ENCODE measurements at places on chromosomes 13 and 19. TPM values are rescaled to one million over a fixed set of nuclear protein-coding genes. Genes with fewer than 3 reads are reported as not detected.

OR7A5 gene
- polyA plus RNA-seq: not detected

DNMT1 gene
- polyA plus RNA-seq: 103 TPM

DNA sequence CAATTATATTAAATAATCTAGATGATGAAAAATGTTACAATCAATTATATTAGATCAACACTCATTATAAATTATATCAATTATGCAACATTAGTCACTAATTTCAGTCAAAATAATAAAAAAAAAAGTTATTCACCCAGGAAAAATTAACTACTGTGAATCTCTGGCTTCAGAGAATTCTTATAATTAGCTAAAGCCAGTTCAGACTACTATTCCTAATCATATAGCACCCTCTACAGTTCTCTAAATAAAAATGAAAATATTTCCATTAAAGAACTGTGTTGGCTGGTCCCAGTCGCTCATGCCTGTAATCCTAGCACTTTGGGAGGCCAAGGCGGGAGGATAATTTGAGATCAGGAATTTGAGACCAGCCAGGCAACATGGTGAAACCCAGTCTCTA lies 33.0 kb downstream of the XPO4 start:
- DNase-seq: no peak
- H3K27ac ChIP-seq: no peak overlapping the region
- H3K36me3 ChIP-seq: peaks cover 3% of the 10 kb centered on the region
- H3K4me3 ChIP-seq: no peak overlapping the region

- H3K27ac ChIP-seq: no peak overlapping the region
- H3K36me3 ChIP-seq: no peaks in the 10 kb centered on the region
- H3K4me3 ChIP-seq: no peak overlapping the region
- no peak for DNase-seq
Measured at GRCh38 chr13:67771106-67771505, 541.0 kb upstream of the PCDH9 start.

- H3K36me3 ChIP-seq: no peaks in the 10 kb centered on the region
- H3K4me1 ChIP-seq: peaks cover 18% of the 10 kb centered on the region
- H3K4me3 ChIP-seq: no peak overlapping the region
- no peak for DNase-seq
- H3K27me3 ChIP-seq: no peaks in the 10 kb centered on the region
Measured at GRCh38 chr19:407511-408440, 1.2 kb downstream of the C2CD4C start.

GRCh38 chr19:13398780-13399726 lies 107.2 kb downstream of the CACNA1A start:
- H3K27ac ChIP-seq: no peak overlapping the region
- no peaks in the 10 kb centered on the region for H3K27me3 ChIP-seq
- H3K36me3 ChIP-seq: no peaks in the 10 kb centered on the region
- no peak for DNase-seq

DNA sequence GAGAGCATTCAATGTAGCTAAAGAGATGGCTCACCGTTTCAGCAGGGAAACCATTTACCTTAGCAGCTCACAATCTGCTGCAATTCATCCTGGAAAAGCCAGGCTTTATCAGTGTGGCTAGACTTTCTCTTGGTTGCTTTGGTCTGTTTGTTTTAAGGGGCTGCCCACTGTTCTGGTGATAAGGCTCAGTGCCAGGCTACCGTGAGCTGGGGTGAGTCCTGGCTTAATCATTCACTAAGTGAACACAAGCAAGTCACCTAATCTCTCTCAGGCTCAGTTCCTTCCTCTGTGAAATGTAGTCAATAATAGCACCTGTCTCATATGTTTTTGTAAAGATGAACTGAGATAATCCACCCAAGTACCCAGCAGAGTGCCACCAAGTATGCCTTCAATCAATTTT lies 229.0 kb downstream of the TEX29 start:
- no peak overlapping the region for H3K4me3 ChIP-seq
- H3K27ac ChIP-seq: no peak overlapping the region
- no peaks in the 10 kb centered on the region for H3K27me3 ChIP-seq
- no peaks in the 10 kb centered on the region for H3K36me3 ChIP-seq
- no peaks in the 10 kb centered on the region for H3K4me1 ChIP-seq

All from CD4-positive, CD25-positive, alpha-beta regulatory T cell (primary cell).